ENCODE measurements at places on chromosomes 3 and 15.

- no peak for DNase-seq
These were observed 3.5 kb downstream of the IL17RB start for GRCh38 chr3:53849916-53850315.

GRCh38 chr3:68943753-68944500, 11.6 kb upstream of the TAFA4 start:
- no peak for DNase-seq

GRCh38 chr3:126337980-126338651, 19.1 kb downstream of the KLF15 start:
- DNase-seq: no peak

DNA sequence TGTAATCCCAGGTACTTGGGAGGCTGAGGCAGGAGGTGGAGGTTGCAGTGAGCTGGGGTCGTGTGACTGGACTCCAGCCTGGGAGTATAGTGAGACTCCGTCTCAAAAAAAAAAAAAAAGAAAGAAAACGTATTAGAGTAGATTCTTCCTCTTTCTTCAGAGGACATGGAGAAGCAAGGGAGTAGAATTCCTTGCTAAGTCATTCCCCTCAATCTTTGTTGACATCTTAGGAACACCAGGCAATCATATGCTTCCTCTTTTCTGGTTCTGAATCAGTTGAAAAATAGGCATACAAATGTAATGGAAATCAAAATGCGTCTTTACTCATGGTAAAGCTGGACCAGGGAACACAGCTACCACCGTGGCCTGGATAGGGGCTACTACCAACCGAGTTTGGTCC, 38.3 kb upstream of the ATOSA start:
- no peak for DNase-seq

- DNase-seq: no peak
These were observed 71.6 kb downstream of the LIPC start for GRCh38 chr15:58503139-58504027.

Data from fibroblast of skin of left biceps (primary cell).